ENCODE measurements at places on chromosomes 7 and 10.

DNA sequence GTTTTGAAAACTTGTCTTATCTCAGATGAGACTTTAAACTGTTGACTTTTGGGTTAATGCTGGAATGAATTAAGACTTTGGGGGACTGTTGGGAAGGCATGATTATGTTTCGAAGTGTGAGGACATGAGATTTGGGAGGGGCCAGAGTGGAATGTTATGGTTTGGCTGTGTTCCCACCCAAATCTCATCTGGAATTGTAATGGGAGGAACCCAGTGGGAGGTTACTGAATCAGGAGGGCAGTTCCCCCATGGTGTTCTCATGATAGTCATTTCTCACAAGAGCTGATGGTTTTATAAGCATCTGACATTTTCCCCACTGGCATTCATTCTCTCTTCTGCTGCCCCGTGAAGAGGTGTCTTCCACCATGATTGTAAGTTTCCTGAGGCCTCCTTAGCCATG, 13.8 kb upstream of the POT1 start:
- no peak for DNase-seq

- DNase-seq = no peak
These were observed 25.4 kb downstream of the TLL2 start for GRCh38 chr10:96488161-96488935.

DNA sequence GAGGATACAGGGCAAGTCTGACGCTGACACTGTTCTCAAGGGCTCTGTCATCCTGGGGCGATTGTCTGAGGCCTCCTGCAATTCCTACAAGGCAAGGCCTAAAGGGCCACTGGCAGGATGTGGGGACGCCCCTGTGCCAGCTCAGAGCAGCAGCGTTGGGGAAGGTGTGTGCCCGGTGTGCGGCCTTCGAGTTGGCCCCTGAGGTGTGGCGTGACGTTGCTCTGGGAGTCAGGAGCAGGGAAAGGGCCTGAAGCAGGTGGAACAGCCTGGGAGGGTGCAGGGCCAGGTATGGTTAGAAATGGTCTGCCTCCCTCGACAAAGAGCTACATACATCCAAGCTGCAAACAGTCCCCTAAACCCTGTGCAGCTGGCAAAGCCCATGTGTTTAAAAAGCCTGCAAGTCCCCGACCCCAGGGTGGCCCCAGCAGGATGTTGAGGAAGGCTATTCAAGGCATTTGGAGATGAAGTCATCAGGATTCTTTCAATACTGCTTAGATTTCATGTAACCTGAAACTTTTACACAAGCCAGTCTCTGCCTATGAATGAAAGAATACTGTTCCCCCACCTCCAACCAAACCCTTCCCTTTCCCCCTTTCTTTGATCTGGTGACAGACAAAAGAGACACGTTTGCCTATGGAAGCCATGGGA, 142.5 kb upstream of the TNS3 start:
- DNase-seq = no peak

GRCh38 chr10:44287408-44287807, 97.5 kb downstream of the CXCL12 start:
- DNase-seq = no peak

DNA sequence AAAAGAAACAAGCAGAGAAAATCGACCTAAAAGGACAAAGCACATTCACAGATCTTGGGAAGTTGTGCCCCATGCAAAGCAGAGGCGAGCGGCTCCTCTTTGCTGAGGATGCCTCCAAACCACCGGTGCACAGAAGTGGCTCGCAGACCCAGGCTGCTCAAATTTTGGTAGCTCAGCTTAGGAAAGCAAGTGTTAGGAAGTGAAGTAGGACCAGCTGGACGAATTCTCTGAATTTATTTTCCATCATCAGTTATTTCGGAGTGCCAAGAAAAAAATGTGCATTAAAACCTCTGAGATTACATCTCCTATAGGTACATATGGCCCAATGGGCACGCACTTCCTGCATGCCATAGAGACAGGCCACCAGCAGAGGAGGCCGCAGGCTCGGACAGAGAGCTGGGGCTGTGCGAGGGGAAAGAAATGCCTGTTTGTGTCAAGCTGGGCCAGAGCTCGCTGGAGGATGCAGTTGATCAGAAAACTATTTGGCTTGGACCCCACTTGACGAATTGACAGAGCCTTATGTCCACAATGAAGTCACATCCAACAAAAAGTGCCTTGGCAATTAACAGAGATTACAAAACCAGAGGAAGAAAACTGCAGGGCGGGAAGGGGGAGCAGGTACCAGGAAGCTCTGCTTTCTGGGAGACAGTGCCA, 122.3 kb upstream of the LYZL2 start:
- DNase-seq = peak; percentile 76

- DNase-seq = no peak
These were observed 103.8 kb downstream of the POLL start for GRCh38 chr10:101484175-101484745.

- DNase-seq = no peak
These were observed 255.4 kb downstream of the PRPF18 start for GRCh38 chr10:13842117-13842516.

DNA sequence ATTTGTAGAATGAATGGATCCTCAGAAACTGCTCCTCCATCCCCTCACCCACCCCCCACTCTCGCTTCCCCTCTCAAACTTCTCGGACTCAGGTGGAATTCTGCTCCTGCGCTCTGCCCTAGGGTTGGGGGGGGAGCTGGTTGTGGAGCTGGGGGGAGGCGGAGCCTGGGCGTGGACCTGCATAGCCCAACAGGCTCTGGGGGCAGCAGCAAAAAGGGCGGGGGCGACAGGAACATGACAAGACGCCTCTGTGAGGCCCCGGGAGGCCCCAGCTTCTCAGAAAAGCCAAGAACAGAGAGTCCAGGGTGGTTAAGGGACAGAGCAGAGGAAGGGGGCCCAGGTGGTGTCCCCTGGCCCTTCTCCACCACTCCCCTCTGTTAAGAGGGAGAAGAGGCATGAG, 3.5 kb downstream of the TSC22D4 start:
- DNase-seq = no peak

GRCh38 chr10:26437637-26438461, at the start of gene APBB1IP:
Gene APBB1IP, plus strand, starts transcription at chr10:26438341. Its CDS starts 53,986 bp downstream, at chr10:26492327.
- peak; percentile 13 for DNase-seq

GRCh38 chr7:115085421-115085820, 163.5 kb downstream of the MDFIC start:
- DNase-seq = no peak

DNA sequence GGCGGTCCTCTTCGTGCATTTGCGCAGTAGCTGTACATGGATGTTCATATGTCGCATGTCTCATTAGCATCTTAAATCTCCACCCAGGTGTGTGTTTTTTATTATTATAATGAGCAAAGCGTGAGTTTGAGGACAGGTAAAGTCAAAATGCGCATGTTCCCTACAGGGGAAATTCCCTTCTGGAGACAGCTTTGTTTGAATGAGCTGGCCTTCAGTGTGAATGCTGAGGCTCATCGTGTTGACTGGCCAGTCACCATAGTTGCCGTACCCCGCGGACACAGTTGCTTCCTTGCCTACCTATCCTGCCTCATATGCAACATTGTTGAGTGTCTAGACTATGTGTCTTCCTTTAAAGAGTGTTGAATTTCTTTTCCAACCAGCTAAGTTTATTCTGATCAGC, 13.6 kb downstream of the LYZL1 start:
- no peak for DNase-seq

DNA sequence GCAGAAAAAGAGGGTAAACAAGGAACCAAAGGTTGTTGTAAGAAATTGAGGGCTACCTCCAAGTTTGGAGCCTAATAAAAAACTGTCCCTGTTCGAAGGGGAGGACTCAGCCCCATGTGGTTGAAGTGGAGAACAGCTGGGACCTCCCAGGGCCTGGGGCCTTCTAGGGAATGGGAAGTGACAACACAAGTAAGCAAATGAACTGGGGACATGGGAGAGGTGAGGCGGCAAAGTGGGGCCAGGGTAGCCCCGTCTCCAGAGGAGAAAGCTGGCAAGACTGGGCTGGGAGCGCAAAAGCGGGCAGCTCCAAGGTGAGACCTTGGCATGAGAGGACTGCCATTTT, 198.1 kb downstream of the ZNF438 start:
- DNase-seq = no peak

- no peak for DNase-seq
These were observed 98.2 kb upstream of the KAT6B start for GRCh38 chr10:74728225-74728624.

GRCh38 chr10:53162856-53163255, 390.3 kb upstream of the MBL2 start:
- DNase-seq = no peak

GRCh38 chr7:29957521-29958310, 31.9 kb downstream of the SCRN1 start:
- DNase-seq = no peak

GRCh38 chr7:47091141-47091540, 490.8 kb downstream of the TNS3 start:
- no peak for DNase-seq

GRCh38 chr10:118342638-118343020, 505 bp upstream of the FAM204A start:
- no peak for DNase-seq

DNA sequence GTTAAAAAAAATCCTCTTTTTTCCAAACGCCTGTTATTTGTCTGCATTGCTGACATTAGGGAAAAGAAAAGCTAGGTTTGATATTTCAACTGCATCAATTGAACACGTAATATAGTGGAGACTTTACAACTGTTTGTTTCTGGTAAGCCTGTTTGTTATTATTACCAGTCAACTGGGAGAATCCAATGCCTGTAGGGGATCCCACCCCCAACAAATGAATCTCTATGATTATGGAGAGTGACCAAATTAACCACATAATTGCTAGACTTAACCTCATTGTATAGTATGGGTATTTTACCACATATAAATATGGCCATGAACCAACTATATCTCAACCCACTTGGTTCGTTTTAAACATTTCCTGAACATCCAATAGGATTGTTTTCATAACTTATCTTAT, 216.1 kb downstream of the TWIST1 start:
- no peak for DNase-seq

DNA sequence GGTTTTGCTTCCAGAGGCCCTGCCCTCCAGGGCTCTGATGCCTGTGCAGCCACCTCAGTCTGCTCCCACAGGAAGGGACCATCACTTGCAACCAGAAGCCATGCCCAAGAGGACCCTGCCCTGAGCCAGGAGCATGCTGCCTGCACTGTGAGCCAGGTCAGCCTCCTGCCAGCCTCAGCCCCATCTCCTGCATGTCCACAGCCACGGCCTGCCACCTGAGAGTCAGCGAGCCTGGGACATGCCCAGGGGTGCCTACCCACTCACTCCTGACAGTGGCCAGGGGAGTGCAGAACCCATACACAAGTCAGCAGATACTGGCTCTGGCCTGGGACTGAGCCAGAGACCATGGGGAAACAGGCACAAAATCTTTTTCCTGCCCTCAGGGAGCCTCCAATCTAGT, 6.6 kb upstream of the KCP start:
- no peak for DNase-seq

Measured in occipital lobe (tissue), 3 donors.